ENCODE measurements at places on chromosomes 11 and 22.
A peak's percentile ranks its signal among the peaks of the same experiment; 100 is the strongest.

GRCh38 chr11:93116641-93117441 lies 81.0 kb downstream of the SLC36A4 start:
- no peak for DNase-seq

- no peak for DNase-seq
These were observed 232.9 kb downstream of the BUD13 start for GRCh38 chr11:116539836-116540418.

DNA sequence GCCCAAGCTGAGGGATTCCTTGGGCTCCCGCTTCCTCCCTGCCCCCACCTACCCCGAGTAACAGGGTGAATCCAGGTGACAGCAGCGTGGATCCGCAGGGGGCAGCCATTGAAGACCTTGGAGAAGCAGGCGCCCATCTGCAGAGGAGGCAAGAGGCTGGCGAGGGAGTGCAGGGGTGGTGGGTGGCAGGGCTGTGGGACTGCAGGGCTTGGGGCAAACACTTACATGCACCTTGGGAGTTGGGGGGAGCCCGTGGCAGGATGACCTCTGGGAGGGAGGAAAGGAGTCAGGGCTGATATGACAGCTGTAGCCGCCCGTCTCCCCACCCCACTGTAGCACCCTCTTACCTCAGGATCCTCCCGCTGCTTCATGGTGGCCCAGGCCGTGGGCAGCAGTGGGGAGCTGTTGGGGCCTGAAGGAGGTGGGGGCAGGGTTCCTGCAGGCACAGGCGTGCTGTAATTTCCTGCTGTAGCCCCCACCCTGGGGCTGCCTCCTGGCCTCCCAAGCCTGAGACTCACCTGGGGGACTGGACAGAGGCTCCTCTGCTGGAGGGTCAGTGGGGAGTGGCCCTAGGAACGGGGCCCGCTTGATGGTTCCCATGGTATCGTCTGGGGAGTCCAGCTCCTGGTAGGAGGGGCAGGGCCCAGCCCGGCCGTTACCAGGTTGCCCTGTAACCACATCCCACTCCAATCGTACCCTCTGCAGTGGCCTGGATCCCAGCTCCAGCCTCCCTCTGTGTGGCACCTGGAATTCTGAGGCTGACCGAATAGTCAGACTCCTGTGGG lies 6.1 kb downstream of the MAP4K2 start:
- no peak for DNase-seq

GRCh38 chr11:45563810-45564209 lies 101.6 kb downstream of the CHST1 start:
- peak; percentile 71 for DNase-seq

DNA sequence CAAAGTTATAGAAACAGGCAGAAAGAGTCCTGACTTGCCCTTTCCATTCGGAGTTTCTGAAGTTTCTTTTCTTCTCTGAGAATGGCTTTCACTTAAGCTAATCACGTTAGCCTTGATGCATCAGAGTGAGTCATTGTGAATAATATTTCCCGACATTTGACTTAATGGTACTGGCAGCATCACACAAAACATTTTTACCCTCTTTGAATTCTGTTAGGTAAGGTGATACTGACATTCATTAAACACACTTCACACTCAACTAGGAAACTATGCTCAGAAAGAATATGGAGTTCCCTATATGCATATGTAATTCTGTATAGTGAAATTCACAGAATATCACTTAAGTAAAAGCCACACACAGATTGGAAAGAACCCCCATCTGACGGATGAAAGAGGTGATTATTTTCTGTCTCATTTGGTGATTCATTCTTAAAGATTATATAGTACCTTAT lies 120.8 kb upstream of the ARHGAP20 start:
- no peak for DNase-seq

DNA sequence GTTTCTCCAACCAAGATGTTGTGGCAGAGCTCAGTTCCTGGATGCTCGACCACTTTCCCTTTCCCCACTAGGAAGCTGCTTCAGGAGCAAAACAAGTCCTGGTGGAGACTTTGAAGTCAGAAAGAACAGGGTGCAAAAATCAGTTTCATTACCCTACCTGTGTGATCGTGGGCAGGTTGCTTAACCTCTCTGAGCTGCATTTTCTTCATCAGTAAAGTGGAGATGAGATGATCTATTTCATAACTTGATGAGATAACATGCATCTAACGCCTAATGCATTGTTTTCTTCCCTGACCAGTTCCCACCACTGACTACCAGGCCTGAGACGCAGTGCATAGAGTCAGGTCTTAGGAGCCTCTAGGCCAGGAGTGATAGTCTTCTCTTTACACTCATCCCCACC lies 470.0 kb downstream of the SOX6 start:
- no peak for DNase-seq

GRCh38 chr11:74023276-74023675 lies 14.4 kb upstream of the UCP3 start:
- no peak for DNase-seq

- no peak for DNase-seq
These were observed 15.1 kb downstream of the APOL1 start for GRCh38 chr22:36267896-36268485.

DNA sequence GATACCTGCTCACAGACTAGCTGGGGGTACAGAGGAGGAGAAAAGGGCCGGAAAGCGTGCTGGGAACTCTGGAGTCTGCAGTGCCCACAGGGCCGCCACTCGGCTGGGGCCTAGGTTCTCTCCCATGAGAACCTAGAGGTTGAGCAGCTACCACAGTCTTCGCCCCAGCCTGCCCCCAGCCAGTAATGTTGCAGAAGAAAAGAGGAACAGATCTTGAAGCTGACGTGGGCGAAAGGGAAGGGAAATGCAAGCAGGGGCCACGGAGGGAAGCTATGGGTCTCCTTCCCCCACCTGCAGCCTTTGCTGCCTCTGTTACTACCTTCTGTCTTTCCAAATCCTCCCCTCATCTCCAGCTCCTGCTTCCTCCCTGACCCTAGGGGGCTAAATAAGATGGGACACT lies 28.8 kb upstream of the P2RY2 start:
- DNase-seq: no peak

DNA sequence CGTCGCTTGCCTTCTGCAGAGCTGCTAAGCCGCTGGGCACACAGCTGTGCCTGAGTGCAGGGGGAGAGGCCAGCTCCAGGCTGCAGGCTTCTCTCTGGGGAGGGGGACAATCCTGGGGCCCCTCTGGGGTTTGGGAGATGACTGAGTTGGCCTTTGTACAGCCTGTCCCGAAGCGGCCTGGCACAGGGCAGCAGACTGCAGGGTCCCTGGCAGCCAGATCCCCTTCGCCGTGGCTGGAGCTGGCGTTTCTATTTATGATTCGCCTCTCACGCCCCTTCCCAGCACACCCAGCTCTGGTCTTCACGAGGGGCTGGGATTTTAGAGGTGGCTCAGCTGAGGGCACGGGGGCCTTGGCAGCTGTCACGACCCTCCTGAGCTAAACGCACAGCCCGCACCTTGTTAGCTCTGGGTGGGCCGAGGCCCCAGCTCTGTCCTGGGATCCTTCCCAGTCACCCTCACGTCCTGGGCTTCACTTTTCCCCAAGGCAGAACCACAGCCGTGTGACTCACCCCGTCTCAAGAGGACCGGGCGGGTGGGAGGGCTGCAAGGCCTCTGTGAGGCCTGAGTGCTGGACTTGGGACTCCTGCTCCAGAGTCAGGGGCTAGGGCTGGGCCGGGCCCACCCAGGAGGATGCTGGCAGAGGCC lies 18.4 kb downstream of the OSBPL5 start:
- no peak for DNase-seq

- DNase-seq: no peak
These were observed 55.5 kb downstream of the DGCR2 start for GRCh38 chr22:19066531-19067271.

DNA sequence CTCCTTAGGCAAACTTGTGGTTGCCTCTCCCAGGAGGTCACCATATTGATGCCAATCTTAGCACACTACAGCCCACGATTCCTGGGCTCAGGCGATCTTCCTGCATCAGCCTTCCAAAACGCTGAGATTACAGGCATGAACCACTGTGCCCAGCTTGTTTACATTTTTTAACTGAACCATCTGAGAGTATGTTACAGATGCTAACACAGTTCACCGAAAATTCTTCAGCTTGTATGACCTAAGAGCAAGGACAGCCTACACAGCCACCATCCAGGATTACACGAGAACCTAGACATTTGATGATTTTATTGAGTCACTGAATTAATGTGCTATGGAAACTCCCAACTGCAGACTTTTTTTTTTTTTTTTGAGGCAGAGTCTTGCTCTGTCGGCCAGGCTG lies 5.8 kb upstream of the LGALS1 start:
- no peak for DNase-seq

DNA sequence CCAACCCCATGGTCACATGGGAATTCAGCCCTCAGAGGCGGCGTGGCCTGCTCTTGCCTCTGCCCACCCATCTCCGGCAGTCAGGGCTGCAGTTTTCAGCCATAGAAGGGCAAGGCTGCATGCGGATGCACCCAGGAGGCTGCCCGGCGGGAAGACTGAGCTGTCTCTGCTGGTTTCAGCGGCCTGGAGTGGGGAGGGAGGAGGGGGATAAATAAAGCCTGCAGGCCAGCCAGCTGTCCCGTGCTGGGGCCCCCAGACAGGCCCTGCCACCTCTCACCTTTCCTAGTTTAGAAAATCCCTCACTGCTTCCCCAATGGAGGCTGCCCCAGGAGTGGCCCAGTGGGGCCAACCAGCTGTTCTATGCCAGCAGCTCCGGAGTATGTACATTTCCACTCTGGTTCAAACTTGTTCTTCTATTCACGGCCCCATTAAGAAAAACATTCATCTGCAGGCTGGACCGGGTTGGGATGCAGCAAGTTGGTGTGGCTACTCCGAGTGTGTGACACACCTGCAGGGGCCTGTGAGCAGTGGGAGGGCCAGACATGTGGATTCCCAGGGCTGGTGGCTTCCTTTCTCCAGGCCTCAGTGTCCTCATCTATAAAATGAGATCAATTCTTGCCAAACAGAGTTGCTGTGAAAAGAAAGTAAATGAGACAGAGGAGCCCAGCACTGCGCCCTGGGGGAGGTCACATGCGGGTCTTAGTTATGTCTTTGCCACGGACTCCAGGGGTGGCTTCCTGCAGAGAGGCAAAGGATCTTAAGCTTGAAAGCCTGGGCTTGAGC lies 5.0 kb downstream of the MICALL1 start:
- DNase-seq: peak; percentile 77

GRCh38 chr11:10727146-10727851 lies 23.7 kb upstream of the CTR9 start:
- no peak for DNase-seq

- DNase-seq: no peak
These were observed 47.0 kb downstream of the RTL6 start for GRCh38 chr22:44451016-44451415.
